Cardiac muscle cell (in vitro differentiated cells and primary cell): ENCODE measurements at places on chromosomes 16 and 17. TPM values are rescaled to one million over a fixed set of nuclear protein-coding genes. Genes with fewer than 3 reads are reported as not detected.

The LRRC37A gene
- 1.1 and 1.9 TPM in 2 replicates for total RNA-seq

The DNAH9 gene
- total RNA-seq: 0.24 and 0.42 TPM in 2 replicates

The TBC1D3B gene
- 2.3 and 5.5 TPM in 2 replicates for total RNA-seq

The TLCD2 gene
- 2.1 and 3.1 TPM in 2 replicates for total RNA-seq

The USP31 gene
- total RNA-seq: 7.1 and 8.7 TPM in 2 replicates

The NPIPA7 gene
- 0.81 and 1.8 TPM in 2 replicates for total RNA-seq

The GABARAPL2 gene
- 125 and 139 TPM in 2 replicates for total RNA-seq

The C1QTNF8 gene
- 0.15 TPM in 1 of 2 replicates, not detected in the other for total RNA-seq

The PPP1R27 gene
- total RNA-seq: not detected in 2 replicates

The BEAN1 gene
- 1.2 and 2.4 TPM in 2 replicates for total RNA-seq

The FNDC8 gene
- not detected in 2 replicates for total RNA-seq

The RECQL5 gene
- 21.0 and 43.1 TPM in 2 replicates for total RNA-seq

The AP2B1 gene
- total RNA-seq: 83.5 and 90.9 TPM in 2 replicates

The TTYH2 gene
- 5.7 and 7.9 TPM in 2 replicates for total RNA-seq

The CCL8 gene
- total RNA-seq: not detected in 2 replicates

The STH gene
- not detected in 2 replicates for total RNA-seq

The ABCA8 gene
- 9.1 and 10.8 TPM in 2 replicates for total RNA-seq

The MARCHF10 gene
- total RNA-seq: 0.77 and 2.1 TPM in 2 replicates

The GP2 gene
- not detected in 2 replicates for total RNA-seq

The PPP1R9B gene
- 45.6 and 59.4 TPM in 2 replicates for total RNA-seq

The ARL5C gene
- 0.12 TPM in 1 of 2 replicates, not detected in the other for total RNA-seq

The FOXL1 gene
- 2.0 and 4.2 TPM in 2 replicates for total RNA-seq

The KRT23 gene
- total RNA-seq: not detected in 2 replicates

The TEKT3 gene
- total RNA-seq: 0.07 and 0.12 TPM in 2 replicates

The CACNG5 gene
- not detected in 2 replicates for total RNA-seq

The SPATA22 gene
- not detected in 2 replicates for total RNA-seq

The PPM1E gene
- total RNA-seq: 0.27 and 0.46 TPM in 2 replicates

The SCIMP gene
- total RNA-seq: not detected in 2 replicates

The CCL4L2 gene
- total RNA-seq: not detected in 2 replicates

The CA5A gene
- total RNA-seq: not detected in 2 replicates

The TP53TG3 gene
- total RNA-seq: not detected in 2 replicates

The KRTAP2-1 gene
- total RNA-seq: not detected in 2 replicates

The KRTAP16-1 gene
- not detected in 2 replicates for total RNA-seq

The GRAPL gene
- 0.57 TPM in 1 of 2 replicates, not detected in the other for total RNA-seq

The GP1BA gene
- not detected in 2 replicates for total RNA-seq

The GCGR gene
- total RNA-seq: 0.15 TPM in 1 of 2 replicates, not detected in the other
